ENCODE measurements at places on chromosomes 3 and 15.
A peak's percentile ranks its signal among the peaks of the same experiment; 100 is the strongest.

DNA sequence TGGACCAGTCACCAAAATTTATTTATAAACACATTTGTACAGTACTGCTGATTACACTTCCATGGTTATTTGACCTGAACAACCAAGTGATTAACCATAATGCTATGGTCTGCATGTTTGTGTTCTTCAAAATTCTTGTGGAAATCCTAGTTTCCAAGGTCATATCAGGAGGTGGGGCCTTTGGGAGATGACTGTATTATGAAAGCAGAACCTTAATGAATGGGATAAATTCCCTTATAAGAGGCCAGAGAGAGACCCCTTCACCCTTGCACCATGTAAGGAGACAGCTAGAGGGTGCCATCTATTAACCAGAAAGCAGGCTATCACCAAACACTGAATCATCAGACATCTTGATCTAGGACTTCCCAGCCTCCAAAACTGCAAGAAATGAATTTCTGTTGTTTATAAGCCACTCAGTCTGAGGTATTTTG lies 1.9 kb downstream of the SCAPER start:
- no peaks in the 10 kb centered on the region for H3K27me3 ChIP-seq
- no peaks in the 10 kb centered on the region for H3K36me3 ChIP-seq
- H3K27ac ChIP-seq: no peak overlapping the region
- DNase-seq: peak; percentile 43
- H3K4me3 ChIP-seq: no peak overlapping the region

DNA sequence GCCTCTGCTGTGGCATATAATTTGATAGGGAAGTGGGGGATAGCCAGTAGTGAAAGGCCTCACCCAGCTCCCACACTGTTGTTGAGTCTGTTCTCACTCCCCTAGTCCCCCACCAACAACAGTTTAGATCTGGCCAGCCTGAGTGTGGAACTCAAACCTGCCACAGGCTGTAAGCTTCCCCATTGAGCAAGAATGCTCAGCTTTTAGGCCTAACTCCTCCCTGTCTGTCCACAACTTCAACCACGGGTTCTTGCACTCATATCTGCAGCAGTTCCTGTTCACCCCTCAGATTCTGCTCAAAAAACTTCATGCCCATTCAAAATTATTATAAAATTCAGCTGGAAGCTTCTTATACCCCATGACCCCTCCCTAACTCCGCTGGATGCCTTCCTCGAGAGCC lies 975.1 kb downstream of the NSUN3 start:
- H3K4me3 ChIP-seq: no peak overlapping the region
- no peaks in the 10 kb centered on the region for H3K27me3 ChIP-seq
- H3K27ac ChIP-seq: no peak overlapping the region
- no peaks in the 10 kb centered on the region for H3K36me3 ChIP-seq

DNA sequence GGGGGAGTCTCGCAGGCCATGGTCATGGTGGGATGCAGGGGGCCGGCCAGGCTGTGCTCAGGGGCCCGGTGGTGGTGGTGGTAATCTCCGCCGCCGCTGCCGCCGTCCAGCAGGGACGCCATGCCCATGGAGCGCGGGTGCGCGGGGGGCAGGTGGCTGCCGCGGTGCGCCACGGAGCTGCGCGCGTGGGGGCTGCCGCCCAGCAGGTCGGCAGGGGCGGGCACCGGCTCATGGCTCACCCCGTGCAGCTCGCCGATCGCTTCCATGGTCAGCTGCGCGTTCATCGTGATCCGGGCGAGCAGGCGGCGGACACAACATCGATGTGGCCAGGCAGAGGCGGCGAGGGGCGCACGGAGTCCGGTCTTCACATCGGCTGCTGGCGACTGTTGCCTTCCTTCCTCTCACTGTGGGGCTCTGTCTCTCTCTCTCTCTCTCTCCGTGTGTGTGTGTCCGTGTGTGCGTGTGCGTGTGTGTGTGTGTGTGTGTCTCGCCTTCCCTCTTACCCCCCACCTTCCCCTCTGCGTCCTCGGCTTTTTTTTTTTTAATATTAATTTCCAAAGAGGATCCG lies 451 bp downstream of the ONECUT1 start:
- no peak overlapping the region for H3K27ac ChIP-seq
- H3K36me3 ChIP-seq: no peaks in the 10 kb centered on the region
- H3K4me1 ChIP-seq: peaks cover 51% of the 10 kb centered on the region
- DNase-seq: no peak
- H3K4me3 ChIP-seq: peak overlapping the region; percentile 45
- H3K27me3 ChIP-seq: peaks cover 89% of the 10 kb centered on the region

DNA sequence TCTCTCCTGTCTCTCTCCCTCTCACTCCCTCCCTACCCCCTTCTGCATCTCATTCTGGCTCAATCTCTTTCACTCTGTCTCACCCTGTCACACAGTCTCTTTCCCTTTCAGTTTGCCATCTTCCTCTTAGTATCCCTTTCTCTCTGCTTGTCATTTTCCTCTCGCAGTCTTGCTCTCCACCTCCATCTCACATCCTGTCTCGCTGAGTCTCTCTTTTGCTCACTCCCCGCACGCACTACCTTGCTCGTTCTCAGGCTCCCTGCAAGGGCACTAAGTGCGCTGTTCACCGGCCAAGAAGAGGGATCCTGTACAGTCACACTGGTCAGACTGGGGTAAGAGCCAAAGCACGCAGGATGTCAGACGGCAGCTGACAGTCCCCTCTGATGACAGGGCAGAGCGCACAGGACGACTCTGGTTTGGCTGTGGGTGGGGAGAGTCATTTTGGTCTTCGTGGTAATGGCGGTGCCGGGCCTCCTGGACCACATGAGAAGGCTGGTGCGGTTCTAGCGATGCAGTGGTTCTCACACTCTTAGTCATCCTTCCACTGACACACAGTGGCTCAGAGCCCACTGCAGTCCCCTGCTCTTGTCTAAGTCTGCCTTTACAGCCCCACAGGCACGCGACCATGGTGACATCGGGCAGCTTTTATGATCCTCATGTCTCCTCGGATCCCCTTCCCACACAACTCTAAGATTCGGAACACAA lies 356.8 kb downstream of the FOXP1 start:
- no peaks in the 10 kb centered on the region for H3K36me3 ChIP-seq
- peak overlapping the region; percentile 59 for H3K27ac ChIP-seq
- peak overlapping the region; percentile 55 for H3K4me3 ChIP-seq
- peak; percentile 65 for DNase-seq
- peaks cover 24% of the 10 kb centered on the region for H3K4me1 ChIP-seq

- no peaks in the 10 kb centered on the region for H3K4me1 ChIP-seq
- no peak for DNase-seq
- no peak overlapping the region for H3K4me3 ChIP-seq
- H3K27me3 ChIP-seq: no peaks in the 10 kb centered on the region
Measured at GRCh38 chr3:98223907-98224672, 40.0 kb upstream of the OR5H6 start.

DNA sequence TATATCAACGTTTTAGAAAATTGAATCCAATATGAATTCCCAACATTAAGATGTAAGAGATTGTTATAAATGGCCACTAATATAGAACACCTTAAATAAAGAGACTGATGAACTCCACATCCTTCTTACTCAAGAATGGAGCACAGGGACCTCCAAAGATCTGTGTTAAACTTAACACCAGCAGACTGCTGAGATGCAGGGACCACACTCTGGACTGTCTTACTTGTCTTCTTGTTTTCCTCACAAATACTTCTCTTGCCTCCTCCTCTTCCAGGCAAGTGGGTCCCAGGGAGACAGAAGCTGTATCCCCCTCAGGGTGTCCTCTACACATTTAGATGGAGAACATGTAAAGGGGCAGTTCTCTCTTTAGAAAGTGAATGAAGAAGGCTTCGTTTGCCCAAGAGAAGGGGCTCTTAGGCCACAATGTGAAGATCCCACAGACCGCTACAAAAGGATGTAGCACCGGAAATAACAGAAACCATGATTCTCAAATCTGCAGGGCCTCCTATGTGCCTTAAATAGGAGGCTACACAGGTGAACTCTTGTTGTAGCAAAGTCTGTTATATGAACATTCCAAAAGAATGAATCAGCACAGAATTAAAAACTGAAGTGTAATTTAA lies 52.2 kb downstream of the SATB1 start:
- H3K4me3 ChIP-seq: no peak overlapping the region
- peaks cover 20% of the 10 kb centered on the region for H3K4me1 ChIP-seq
- H3K27me3 ChIP-seq: no peaks in the 10 kb centered on the region
- DNase-seq: peak; percentile 45
- peaks cover 75% of the 10 kb centered on the region for H3K36me3 ChIP-seq
